ENCODE measurements at places on chromosomes 11 and 22.

- no peak for DNase-seq
Measured at GRCh38 chr11:4090258-4090657, 4.3 kb upstream of the RRM1 start.

- no peak for DNase-seq
Measured at GRCh38 chr11:120798854-120799253, 225.0 kb upstream of the TBCEL start.

- no peak for DNase-seq
Measured at GRCh38 chr11:34250732-34251588, 106.8 kb downstream of the ABTB2 start.

GRCh38 chr11:100445231-100445735 is 241.8 kb upstream of the ARHGAP42 start:
- no peak for DNase-seq

DNA sequence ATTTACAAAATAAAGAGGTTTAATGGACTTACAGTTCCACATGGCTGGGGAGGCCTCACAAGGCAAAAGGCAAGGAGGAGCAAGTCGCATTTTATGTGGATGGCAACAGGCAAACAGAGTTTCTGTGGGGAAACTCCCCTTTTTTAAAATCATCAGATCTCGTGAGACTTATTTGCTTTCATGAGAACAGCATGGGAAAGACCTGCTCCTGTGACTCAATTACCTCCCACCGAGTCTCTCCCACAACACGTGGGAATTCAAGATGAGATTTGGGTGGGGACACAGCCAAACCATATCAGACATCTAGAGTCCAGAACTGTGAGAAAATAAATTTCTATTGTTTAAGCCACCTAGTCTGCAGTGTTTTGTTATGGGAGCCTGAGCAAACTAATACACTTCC is 80.8 kb downstream of the ME3 start:
- DNase-seq, result no peak
